ENCODE measurements at places on chromosomes 3 and 15.
A peak's percentile ranks its signal among the peaks of the same experiment; 100 is the strongest.

DNA sequence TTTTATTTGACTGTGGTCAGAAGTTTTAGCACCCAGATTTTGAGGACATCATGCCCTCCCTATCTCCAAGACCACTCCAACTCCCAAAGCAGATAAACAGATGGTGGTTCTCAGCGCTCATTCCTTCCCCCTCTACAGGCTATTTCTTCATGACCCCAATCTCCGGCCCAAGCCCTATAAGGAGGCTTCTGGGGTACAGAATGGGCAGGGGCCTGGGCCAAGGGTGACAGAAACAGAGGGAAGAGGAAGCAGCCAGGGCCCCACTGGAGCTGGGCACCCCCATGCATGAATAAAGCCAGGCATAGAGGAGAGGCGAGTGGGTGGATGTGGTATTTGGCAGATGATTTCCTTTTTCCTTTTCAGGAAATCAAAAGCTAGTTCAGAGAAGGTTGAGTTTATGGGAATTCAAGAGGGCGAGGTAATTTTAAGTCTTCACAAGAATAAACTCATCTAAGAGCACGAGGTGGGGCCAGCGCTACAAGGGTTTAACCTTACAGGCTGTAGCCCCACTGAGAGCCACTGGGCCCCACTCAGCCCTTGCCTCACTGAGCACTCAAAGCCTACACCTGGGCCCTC is 104.8 kb upstream of the HERC1 start:
- peak; percentile 25 for DNase-seq

DNA sequence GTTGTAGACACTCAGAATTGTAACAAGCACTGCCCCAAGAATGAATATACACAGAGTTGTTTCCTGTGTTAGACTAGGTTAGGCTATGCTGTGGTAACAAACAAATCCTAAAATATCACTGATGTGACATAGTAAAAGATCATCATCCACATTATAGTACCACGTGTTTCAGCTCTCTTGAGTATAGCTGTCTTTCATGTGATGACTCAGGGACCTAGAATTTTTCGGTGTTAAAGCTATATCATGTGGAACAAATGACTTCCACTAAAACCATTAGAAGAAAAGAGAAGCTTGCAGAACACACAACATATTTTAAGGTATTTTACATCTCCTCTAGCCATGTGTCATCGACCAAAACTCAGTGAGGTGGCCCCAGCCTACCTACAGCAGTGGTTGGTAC is 307.9 kb upstream of the RBMS3 start:
- no peak for DNase-seq

DNA sequence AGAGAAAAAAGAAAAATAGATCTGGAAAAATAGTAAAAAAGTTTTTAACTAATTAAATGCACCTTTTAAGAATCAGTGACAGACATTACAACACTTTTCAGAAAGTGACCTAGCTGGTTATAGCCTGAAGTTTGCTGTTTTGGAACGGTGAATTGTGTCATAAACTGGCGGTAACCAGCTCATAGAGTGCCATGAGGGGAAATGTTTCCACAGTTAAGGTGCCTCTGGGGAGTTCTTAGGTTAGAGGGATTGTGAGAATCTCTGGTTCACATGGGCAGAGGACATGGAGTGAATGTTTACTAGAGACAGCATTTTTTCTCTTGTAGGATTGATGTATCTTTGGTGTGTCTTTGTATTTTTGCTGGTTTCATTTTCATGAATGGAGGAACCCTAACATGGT is 2.8 kb downstream of the TBC1D23 start:
- DNase-seq: no peak

GRCh38 chr3:98695796-98696195 is 67.3 kb upstream of the ST3GAL6 start:
- no peak for DNase-seq

DNA sequence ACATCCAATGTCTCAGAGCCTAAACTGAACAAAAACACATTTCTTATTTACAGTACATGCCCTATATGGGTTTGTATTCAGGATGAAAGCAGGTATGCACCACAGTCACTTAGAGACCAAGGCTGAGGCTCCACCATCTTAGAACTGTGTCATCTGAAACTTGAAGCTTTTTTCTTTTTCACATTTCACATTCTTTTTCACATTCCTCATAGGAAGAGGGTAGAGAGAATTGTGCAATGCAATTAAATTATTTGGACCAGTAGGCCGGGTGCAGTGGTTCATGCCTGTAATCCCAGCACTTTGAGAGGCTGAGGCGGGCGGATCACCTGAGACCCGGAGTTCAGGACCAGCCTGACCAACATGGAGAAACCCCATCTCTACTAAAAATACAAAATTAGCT is 591.0 kb downstream of the MECOM start:
- no peak for DNase-seq

GRCh38 chr3:63914312-63914711 is 2.1 kb upstream of the SCAANT1 start:
- no peak for DNase-seq

GRCh38 chr3:131110087-131110486 is 83.4 kb downstream of the NEK11 start:
- DNase-seq: no peak

- DNase-seq: no peak
Measured at GRCh38 chr15:39588531-39589192, 7.8 kb downstream of the THBS1 start.

- DNase-seq: no peak
Measured at GRCh38 chr3:150268426-150269391, 139.4 kb upstream of the TSC22D2 start.

- peak; percentile 58 for DNase-seq
Measured at GRCh38 chr3:198080521-198081384, 120.7 kb downstream of the LMLN start.

DNA sequence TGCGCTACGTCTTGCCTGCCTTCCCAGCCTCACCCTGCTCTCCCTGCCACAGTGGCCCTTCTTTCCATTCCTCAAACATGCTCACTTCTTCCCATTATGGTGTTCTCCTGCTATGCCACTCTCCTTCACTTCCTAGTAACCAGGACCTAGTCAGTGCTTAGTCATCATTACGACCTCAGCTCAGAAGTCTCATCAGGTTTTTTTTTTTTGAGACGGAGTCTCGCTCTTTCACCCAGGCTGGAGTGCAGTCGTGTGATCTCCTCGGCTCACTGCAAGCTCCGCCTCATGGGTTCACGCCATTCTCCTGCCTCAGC is 149.5 kb downstream of the GREM1 start:
- peak; percentile 3 for DNase-seq

- DNase-seq: no peak
Measured at GRCh38 chr3:156561533-156561932, 6.6 kb upstream of the SSR3 start.

DNA sequence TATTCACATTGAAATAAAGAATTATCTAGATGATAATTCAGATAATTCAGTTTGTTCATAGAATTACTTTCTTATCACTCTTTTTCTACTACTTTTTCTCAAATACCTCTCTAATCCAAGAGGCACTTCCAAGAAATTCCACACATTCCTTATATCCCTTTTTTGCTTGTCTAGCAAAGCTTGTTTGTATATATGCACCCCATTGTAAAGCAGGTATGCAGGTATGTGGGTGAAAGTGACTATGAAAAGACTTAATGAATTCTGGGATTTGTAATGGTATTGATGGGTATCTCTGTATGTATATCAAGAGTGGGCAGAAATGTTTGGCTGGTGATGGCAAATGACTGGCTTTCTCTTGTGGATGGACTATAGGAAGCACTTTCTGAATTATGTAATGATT is 94.1 kb upstream of the FGF7 start:
- no peak for DNase-seq

All from GDM1 (cell line).